ENCODE measurements at places on chromosomes 12 and 14. TPM values are rescaled to one million over a fixed set of nuclear protein-coding genes. Genes with fewer than 3 reads are reported as not detected.

The LEMD3 gene
- 17.7 TPM for total RNA-seq

DNA sequence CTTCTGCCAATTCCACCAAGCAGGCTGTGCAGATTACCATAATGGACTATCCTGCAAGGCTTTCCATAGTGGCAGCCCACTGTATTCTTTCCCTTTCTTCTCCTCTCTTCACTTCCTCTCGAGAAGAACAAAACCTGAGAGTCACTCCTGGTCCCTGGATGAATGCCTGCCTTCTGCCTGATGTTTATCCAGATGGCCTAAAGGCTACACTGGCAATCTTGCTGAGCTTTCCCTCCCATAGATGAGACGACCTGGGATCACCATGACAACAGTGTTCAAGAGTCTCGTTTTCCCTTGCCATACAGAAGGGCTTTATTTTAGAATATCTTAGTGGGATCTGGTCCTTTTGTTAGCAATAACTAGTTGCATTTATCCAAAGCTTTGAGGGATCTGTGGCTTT is 142.3 kb downstream of the RTN1 start:
- no peak for DNase-seq

DNA sequence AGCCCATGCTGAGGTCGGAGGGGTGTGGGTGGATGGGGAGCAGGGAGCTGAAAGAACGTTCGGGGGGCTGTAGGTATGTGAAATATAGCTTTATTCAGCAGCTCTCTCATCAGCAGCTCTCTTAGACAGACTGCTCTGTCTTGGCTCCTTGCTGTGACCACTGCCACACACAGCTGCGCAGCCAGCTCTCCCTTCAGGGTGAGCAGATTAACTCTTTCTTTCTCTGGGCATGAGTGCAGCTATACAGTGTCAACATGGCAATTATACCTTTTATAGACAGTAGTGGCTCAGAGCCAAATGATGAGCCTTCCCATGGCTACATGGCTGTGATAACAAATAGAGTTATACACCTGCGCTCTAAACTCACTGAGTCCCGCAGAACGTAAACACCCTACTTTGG is 137.7 kb upstream of the NEDD1 start:
- DNase-seq = no peak

DNA sequence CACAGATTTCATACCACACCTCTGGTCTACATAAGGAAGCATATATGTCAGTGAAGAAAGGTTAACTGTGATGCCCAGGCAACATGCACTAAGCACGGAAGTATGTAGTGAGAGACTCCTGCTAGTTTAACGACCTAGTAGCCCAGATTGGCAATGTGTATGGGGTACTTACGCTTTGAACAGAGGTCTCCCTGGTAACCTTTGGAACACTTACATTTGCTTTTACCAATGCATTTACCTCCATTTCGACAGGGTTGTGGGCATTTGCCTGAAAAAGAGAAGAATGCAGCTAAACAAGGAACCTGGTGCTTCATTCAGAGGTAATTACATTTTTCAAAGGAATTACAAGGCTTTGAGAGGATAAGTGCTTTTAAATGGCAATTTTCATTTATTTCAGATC is 65.2 kb downstream of the WIF1 start:
- DNase-seq = no peak

The IRAK3 gene
- 17.1 TPM for total RNA-seq

The KRT85 gene
- not detected for total RNA-seq

The CAPZA3 gene
- not detected for total RNA-seq

The SLC5A8 gene
- total RNA-seq = not detected

GRCh38 chr12:116150452-116150851 is 127.0 kb downstream of the MED13L start:
- no peak for DNase-seq

All from sigmoid colon (tissue), 7 donors.